ENCODE measurements at places on chromosomes 3 and 15. TPM values are rescaled to one million over a fixed set of nuclear protein-coding genes. Genes with fewer than 3 reads are reported as not detected.

The RIOX2 gene
- 39.1 TPM for total RNA-seq

The CHST13 gene
- 0.91 TPM for total RNA-seq

DNA sequence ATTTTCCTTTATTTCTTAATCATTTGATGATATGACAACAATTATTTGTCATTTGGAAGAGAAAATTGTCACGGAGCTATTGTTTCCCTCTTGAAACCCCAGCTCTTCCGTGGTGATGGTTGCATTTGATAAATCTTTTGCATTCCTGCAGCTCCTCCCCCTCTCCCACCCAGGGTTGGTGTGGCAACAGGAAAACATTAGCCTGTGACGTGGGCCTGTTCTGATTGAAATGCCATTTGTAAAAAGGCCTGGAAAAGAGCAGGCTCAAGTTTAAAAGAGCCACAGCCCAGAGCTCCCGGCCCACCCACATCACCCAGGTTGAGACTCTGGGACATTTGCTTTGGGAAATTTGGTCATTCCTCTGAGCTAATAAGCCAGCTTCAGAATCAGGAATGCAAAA lies 282.5 kb downstream of the RPLP1 start:
- H3K4me1 ChIP-seq: no peaks in the 10 kb centered on the region
- no peak overlapping the region for H3K27ac ChIP-seq
- DNase-seq: no peak
- peaks cover 19% of the 10 kb centered on the region for H3K27me3 ChIP-seq

- H3K4me3 ChIP-seq: no peak overlapping the region
- no peaks in the 10 kb centered on the region for H3K36me3 ChIP-seq
- H3K27ac ChIP-seq: no peak overlapping the region
Observed at GRCh38 chr15:85462029-85462428, 81.6 kb downstream of the AKAP13 start.

GRCh38 chr3:18234717-18235335 lies 190.3 kb downstream of the SATB1 start:
- no peaks in the 10 kb centered on the region for H3K36me3 ChIP-seq
- H3K27ac ChIP-seq: no peak overlapping the region

The SH2D7 gene
- total RNA-seq: not detected
